Adrenal gland (tissue), 19 donors: ENCODE measurements at places on chromosomes 1 and 21.
A peak's percentile ranks its signal among the peaks of the same experiment; 100 is the strongest.

DNA sequence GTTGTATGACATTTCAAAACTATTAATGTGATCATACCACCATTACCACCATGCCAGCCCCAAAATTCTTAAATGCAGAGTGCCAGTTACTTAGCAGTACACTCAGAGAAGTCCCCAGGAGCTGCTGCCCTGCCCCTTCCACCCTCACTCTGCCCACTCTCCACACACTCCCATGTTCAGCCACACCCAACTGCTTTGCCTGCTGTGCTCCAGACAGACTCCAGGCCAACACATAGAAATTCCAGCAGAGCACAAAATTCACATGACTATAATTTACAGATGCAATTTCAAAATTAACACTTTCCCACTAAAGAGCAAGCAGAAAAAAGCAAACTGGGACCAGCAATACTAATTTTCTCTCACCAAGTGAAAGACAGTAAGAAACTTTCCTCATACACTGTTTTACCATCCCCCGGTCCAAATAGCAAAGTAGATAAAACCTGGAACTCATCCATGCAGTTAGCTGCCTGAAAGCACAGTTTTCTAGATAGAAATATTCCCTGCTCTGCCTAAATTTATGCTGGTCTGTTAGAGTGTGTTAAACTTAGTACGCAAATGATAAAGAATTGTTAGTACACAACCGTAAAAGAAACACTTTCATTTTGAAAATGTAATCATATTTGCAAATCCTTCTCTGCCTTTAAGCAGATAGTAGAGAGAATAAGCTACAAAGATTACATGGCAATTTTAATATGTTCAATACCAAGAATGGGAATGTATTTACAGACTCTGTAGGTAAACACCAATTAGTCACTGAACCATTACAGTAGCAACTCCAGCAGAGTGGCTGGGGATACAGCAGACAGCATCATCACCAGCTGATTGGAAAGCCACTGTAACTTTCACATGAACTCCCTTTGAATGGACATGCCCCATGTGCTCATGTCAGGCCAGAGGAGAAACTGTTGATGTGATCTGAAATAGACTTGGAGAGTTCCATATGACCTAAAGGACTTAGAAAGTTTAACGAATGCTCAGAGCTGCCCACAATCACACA lies 176.5 kb downstream of the VAV3 start:
- DNase-seq: no peak

- no peak for DNase-seq
These were observed 128.4 kb downstream of the RGS21 start for GRCh38 chr1:192445241-192445640.

DNA sequence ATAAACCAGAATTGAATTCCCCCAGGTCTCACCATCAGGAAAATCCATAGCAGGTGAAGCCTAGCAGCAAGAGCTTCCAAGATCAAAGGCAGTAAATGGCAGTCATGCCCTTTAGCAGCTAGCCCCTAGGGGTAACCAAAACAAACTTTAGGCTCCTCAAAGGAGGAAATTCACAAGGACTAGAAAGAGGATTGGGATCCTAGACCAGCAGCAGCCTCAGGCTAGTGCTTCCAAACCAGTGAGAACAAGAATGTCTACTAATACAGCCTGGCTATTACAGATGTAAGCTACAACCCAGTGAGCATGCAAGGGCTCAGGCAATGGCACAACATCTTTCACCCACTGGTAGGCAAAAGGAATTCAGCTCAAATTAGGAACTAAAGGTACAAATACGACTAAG lies 11.1 kb upstream of the RIMKLA start:
- DNase-seq: no peak

GRCh38 chr1:78833491-78833890 lies 173.0 kb downstream of the ADGRL4 start:
- DNase-seq: no peak

- DNase-seq: no peak
These were observed 425.3 kb downstream of the NPHP4 start for GRCh38 chr1:5566924-5567323.

DNA sequence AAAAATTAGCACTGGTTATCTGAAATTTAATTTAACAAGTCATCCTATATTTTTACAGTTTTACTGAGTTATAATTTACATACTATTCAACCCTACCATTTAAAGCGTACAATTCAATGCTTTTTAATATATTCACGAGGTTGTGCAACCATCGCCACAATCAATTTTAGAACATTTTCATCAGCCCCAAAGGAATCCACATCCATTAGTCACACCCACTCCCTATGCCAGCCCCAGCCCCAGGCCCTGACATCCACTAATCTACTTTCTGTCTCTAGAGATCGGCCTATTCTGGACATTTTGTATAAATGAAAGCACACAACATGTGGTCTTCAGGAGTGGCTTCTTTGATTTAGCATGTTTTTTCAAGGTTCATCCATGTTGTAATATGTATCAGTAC lies 134.7 kb downstream of the PSMG1 start:
- no peak for DNase-seq

- peak; percentile 67 for DNase-seq
These were observed 673 bp downstream of the PIK3C2B start for GRCh38 chr1:204493984-204494280.
